ENCODE measurements at places on chromosomes 5 and 9. TPM values are rescaled to one million over a fixed set of nuclear protein-coding genes. Genes with fewer than 3 reads are reported as not detected.

- no peak for DNase-seq
Observed at GRCh38 chr5:177474846-177475562, 1.6 kb upstream of the DBN1 start.

GRCh38 chr9:82972446-82972845 lies 90.5 kb downstream of the RASEF start:
- no peak for DNase-seq

DNA sequence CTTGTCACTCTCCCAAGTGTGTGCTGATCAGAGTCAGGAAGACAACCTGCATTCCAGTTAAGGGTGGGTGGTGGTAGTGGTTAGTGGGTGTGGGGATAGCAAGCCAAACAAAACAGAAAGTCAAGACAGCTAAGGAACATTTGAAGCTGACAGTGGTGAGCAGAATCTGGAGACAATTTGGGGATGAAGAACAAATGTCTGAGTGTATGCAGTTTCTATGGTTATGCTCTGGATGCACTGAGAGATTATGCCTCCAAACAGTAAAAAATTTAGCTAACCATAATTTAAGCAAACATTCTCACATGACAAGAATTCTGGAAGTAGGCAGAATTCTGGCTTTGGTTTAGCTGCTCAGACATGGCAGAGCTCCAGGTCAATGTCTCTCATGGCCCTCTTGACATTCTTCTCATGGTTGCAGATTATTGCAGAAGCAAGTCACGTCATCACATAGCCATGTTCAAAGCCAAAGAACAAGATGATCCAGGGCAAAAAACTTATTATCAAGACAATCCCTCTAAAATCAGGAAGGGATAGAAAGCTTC lies 148.7 kb downstream of the LURAP1L start:
- DNase-seq: no peak

- no peak for DNase-seq
Observed at GRCh38 chr5:88399561-88399960, 130.9 kb upstream of the TMEM161B start.

Gene N4BP3
- 11.4 TPM for total RNA-seq

Data from GM12878 (cell line).